ENCODE measurements at places on chromosomes 11 and 22.

DNA sequence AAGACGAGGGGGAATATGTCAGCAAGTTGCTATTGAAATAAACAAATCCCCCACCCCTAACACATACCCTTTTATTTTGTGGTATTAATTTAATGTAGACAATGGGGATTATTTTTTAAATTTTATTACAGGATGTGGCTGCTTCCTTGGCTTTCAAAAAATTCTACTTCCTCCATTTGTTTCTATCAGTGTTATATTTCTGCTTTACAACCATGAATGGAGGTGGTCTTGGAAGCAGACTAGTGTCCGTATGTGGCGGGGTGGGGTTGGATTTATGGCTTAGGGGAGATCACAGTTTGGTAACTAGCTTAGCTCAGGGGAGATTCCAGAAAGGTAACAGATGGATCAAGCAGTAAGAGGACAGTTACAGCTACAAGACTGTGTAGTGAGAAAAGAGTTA is 39.3 kb upstream of the PICALM start:
- DNase-seq, result no peak

GRCh38 chr11:3096909-3097530 is 39.8 kb upstream of the CARS1 start:
- no peak for DNase-seq

- no peak for DNase-seq
Measured at GRCh38 chr11:132744771-132745170, 787.5 kb downstream of the OPCML start.

DNA sequence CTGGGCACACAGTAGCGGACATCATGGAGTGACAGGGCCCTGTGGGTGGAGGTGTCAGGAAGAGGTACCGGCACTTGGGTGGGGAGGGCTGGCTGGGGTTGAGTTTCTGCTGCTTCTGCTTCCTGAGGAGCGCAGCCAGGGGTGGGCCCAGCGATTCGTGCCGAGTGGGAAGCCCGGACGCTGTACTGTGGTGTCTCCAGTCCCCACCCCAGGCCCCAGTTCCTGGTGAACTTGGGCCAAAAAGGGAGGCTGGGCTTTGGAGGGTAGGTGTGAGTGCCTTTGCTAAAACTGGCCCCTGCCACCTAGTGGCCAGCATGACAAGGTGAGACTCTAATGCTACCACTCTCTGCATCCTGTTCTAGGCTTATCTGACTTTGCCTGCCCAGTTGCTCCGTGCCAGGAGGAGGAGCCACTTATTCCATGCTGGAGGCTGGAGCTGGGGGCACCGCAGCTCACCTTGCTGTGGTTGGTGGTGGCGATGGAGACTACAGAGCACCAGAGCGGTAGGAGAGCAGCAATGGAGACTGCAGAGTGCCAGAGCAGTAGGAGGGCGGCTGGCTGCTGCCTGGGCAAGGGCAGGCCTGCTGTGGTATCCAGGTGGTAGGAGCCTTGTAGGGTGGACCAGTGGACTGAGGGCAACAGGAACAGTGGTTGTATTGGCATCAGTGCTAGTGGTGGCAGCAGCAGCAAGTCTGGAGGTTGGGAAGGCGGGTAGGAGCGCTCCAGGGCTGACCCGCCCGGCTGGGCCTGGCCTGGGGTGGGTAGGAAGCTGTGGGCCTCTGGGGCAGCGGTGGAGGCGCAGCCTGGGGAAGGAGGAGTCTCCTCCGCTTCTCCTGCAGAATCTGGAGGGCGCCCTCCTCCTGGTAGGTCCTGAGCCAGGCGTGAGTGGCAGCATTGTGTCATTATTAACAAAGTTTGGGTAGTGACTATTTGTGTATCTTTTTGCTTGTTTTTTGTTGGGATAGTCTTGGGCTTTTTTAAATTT is 2.2 kb upstream of the RFPL2 start:
- peak; percentile 40 for DNase-seq

- DNase-seq, result no peak
Measured at GRCh38 chr11:94401773-94402265, 600 bp upstream of the GPR83 start.

GRCh38 chr22:35733036-35733435 is 15.4 kb downstream of the APOL5 start:
- no peak for DNase-seq

GRCh38 chr11:82733444-82734119 is at the start of gene FAM181B:
Gene FAM181B, minus strand, starts transcription at chr11:82733864. Its CDS starts 135 bp downstream, at chr11:82733729.
- peak; percentile 27 for DNase-seq

DNA sequence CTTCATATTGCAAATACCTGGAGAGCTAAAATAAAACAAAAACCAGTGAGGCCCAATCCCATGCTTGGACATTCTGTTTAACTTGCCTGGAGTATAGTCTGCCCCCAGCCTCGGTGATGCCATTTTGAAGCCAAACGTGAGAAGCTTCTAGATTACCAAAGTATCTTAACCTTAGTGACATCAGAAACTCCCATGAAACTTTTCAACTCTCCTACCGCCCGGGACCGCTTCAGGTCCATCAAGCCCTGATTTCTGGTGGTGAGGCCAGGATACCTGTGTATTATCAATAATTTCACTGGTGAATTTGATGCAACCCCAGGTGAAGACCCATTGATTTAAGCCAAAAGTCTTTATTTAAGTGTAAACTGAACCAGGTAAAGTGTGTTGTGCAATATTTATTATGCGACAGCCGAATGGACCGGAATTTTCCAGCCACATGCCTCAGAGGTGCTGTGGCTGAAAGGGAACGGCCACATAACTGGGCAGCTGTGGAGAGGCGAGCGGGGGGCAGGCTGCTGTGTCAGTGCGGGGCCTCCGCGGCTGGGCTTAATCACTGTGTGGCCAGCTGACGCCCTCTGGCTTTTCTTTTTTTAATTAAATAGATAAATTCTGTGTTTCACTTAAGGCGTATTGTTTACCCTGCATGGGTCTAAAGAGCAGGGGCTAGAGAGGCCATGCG is 385.5 kb upstream of the B3GAT1 start:
- DNase-seq, result no peak

All from choroid plexus epithelial cell (primary cell).